Stimulated activated CD4-positive, alpha-beta T cell treated with anti-CD3 and anti-CD28 coated beads, Interleukin-12 subunit alpha, Interleukin-12 subunit beta, amount 100 ng/mL, for 48 hours (primary cell): ENCODE measurements at places on chromosomes 7 and 10.

DNA sequence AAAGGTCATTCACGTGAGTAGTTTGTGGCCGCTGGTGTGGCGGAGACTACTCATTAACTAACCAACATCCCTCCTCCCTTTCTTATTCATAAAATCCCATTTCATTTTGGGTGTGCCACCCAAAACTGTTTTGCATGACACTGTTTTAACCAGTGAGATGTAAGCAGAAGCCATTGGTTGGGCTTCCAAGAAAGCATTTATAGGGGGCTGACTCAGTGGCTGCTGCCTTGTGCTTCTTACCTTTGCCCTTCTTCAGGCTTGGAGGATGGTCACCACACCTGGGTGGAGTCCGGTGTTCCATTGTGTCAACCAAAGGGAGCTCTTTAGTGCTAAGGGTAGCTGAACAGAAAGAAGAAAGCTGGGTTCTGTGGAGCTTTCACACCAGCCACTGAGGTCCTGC lies 37.2 kb upstream of the EPC1 start:
- no peak for DNase-seq

DNA sequence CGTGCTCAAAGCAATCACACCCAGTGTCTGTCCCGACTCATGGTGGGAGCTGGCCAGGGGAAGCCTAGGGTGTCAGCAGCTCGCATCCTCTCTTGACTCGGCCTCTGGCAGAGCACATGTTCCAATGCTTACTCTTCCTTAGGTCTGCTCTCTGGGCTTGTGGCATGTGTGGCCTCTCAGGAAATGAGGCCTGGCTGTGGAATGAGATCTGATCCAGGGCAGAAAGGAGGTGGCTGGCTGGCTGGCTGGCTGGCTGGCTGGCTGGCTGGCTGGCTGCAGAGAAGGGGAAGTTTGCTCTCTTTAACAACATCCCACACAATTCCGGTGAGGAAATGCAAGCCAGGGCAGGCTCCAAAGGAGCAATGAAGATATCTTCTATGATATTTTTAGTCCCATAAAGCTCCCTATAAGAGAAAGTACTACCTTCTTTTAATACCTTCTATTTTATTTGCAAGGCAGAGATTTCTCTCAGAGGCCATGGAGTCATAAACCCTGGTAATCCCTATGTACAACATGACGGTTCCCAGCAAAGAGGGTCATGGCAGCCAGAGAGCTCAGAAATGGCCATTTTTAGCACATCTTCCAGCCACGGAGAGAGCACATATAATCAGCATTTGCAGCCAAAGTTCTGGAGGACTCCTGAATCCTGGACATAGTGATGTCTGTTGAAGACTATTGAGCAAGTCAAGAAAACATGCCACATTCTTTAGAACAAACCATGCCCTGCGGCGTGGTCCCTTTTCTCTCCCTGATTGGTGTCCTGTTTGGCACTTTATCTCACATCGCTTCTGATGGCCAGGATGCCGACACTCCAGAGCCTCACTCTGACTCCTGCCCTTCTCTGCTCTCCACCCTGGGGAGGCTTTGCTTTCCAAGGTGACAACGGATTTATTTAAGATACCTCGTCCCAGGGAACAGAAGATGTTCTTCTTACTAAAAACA lies 153.7 kb downstream of the FANK1 start:
- DNase-seq = no peak

GRCh38 chr10:15096661-15097010 lies 519 bp upstream of the RPP38 start:
- DNase-seq = no peak

DNA sequence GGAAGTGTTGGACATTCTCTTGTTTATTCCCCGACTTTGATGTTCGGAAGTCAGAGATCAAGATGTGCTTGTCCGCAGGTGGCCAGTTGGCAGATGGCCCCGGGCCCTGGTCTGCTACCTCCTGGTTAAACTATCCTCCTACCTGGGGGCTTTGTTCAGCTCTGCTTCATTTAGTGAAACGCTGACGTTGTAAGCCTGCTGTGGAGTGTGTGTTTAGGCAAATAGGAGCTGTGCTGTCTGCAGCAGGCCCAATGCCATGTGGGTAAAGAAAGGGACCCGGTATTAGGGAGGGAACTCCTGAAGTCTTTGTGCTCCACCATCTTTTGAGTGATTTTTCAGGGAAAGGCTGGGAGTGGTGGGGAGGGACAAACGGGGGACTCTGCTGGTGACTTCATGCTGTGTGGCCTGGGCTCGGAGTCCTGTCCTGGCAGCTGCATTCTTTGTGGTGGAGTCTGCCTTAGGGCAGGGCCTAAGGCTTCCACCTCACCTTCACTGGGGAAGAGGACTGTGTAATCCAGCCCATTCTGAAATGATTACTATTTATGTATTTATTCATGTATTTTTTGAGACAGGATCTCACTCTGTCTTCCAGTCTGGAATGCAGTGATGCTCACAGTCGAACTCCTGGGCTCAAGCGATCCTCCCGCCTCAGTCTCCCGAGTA lies 171.1 kb upstream of the KLF6 start:
- DNase-seq = no peak
